ENCODE measurements at places on chromosomes 3 and 15.

DNA sequence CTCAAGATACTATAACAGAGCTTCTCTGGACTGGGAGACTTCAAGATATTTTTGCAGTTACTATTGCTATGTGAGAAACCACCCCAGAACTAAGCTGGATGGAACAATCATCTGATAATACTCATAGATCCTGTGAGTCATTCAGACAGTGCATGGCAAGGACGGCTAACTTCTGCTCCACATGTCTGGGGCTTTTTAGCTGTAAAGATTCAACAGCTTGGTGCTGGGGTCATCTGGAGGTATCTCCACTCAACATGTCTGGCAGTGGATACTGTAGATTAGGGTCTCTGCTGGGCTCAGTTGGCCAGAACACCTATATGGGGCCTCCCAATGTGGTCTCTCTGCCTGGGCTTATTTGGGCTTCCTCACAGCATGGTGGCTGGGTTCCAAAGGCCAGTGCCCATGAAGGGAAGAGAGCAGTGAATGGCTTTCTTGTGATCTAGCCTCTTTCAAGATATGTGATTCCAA lies 117.3 kb upstream of the SLC7A14 start:
- ATAC-seq = no peak

DNA sequence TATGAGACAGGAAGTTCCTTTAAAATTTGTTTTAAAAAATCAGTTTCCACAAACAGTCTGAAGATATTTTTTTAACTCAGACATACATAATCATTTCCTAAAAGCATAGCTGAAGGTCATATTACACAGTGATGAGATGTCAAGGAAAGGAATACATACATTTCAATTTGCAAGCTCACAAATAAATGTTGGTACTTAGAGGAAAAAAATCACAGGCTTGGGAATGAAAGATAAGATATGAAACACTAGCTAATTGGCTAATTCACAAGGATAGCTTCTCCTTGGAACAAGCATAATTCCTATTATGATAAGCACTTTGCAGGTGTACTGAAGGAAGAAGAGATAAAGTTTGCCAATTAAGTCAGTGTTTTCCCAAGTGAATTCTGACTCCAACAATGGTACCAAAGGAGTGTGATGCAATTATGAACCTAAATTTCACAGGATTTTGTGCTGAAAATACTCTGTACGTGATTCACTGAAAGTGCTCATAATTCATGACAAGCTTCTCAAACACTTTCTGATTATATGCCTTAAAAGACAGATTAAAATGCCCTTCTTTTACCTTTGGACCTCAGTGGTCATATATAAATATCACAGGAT lies 112.4 kb downstream of the FRMD5 start:
- ATAC-seq = no peak

- no peak for ATAC-seq
These were observed 146.4 kb downstream of the ERC2 start for GRCh38 chr3:56321892-56322291.

- ATAC-seq = no peak
These were observed 63.0 kb upstream of the POLG start for GRCh38 chr15:89397653-89398023.

DNA sequence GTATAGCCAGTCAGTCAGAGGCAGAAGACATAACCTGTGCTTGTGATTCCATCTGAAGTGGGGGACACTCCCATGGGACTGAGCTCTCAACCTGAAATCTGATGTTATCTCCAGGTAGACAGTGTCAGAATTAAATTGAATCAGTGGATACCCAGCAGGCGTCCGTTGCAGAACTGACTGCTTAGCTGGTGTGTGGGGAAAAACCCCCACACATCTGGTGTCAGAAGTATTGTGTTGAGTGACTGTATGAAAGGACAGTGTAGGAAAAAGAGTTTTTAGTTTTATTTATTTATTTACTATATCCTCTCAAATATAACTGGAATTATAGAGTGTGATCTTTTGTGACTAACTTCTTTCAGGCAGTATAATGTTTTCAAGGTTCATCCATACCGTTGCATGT lies 10.4 kb downstream of the KPNA4 start:
- ATAC-seq = no peak
